Stimulated activated CD8-positive, alpha-beta memory T cell treated with anti-CD3 and anti-CD28 coated beads, Interleukin-15, amount 100 ng/mL, for 48 hours (primary cell): ENCODE measurements at places on chromosomes 5 and 9.

DNA sequence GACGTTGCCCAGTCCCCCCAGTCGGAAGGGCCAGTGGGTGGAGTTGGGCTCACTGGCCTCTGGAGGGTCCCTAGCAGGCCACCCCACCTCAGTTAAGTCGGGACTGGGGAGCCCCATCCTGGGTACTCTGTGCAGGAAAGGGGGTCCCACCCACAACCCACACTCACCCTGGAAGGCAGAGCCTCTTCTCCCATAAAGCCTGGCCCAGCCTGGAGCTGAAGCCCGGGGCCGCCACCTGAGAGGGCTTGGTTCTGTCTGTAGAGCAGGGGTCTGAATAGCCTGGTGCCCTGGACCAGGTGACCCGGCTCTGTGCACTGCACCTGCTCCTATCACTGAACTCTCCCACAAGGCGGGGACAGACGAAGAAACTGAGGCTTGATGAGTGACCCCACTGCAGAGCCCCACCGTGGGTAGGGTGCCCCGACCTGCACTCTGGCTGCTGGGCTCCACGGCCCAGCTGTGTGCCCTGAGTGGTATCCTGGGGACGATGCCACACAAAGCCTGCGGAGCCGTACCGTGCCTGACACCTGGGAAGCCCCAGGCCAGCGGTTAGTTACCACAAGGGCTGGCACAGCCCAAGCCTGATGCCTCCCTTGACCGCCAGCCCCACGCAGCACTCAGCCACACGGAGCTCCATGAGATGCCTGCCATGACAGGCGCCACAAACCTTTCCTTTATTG, 7.3 kb downstream of the PTGES2 start:
- no peak for DNase-seq

- DNase-seq = no peak
These were observed 141.4 kb downstream of the C5orf15 start for GRCh38 chr5:133827011-133827410.

DNA sequence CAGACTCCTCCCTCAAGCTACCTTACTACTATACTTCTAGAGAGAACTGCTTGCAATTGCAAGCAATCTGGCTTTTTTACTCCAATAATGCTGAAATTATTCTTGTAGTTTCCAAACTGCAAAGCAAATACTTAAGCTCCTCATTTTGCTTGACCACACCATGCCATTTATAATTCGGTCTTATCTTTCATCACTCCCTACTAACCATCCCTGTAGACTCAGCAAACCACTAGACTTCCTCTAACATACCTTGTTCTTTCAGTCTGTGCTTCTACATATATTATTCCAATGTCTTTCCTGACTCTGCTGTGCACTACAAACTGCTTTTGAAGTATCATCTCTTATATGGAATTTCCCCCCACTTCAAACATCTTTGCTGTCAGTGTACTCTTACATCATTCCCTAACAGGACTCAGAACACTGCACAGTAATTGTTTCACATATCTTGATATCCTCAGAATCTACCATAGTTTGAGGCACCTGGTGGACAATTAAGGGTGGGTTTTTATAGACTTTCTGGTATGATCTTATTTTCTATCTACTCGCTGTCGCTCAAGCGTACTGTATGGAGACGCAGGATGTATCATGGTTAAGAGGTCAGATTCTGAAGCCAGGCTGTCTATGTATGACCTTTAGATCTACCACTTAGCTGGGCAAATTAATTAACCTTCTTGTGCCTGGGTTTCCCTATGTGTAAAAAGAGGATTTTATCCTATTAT, 2.8 kb downstream of the IL6ST start:
- no peak for DNase-seq

DNA sequence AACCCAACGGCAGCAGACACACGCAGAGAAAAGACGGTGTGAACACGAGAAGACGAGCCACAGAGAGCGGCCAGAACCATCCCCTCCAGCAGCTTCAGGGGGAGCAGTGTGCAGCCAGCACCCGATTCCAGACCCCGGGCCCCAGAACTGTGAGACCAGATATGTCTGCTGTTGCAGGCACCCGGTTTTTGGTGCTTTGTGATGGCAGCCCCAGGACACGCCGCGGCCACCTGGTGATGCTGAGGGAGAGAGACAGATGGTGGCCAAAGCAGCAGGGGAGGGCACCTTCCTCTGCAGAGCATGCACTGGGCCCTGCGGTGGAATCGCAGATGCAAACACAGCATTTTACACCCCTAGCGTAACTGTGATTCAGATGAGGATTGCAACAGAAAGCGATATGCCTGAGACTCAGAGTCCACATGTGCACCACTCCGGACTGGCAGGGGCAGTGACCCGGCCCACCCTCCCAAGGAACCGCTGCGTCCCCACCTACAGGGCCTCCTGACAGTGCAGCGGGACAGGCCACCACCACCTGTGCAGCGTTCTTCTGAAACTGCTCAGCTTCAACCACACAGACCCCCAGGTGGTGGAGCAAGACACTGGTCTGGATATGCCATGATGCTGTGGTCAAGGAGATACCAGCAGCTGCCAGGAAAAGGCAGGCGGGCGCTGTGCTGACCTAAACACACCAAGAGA, 24.0 kb downstream of the ZDHHC11B start:
- no peak for DNase-seq

- DNase-seq = no peak
These were observed 43.8 kb upstream of the GOLPH3 start for GRCh38 chr5:32217886-32218396.

- DNase-seq = no peak
These were observed 402.9 kb upstream of the CLINT1 start for GRCh38 chr5:158261674-158262367.

- no peak for DNase-seq
These were observed 148.4 kb upstream of the NFIL3 start for GRCh38 chr9:91572044-91572443.

DNA sequence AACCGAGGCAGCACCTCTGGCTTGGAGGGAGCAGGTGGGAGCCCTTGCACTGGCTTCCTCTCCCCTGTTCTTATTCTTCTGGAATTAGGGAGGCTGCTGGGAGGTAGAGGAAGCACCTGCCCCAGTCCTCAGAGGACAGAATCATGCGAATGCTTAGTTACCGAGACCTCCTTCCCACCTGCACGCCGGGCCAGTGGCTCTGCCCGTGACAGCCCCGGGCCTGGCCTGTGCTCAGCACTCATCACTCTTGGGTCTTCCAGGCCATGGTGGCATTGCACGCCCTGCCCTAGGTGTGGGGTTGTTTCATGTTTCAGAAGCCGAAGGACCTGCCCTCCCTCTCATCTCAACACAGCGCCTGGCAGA, 45.3 kb upstream of the NKD2 start:
- DNase-seq = no peak

GRCh38 chr9:92963831-92964606, 16.7 kb downstream of the FGD3 start:
- DNase-seq = peak; percentile 48

- no peak for DNase-seq
These were observed 2.0 kb downstream of the CDC14B start for GRCh38 chr9:96617439-96618185.
